ENCODE measurements at places on chromosomes 6 and 20.

- DNase-seq: no peak
Measured at GRCh38 chr6:3801960-3802359, 47.2 kb upstream of the FAM50B start.

GRCh38 chr20:54177378-54177777 is 3.6 kb upstream of the CYP24A1 start:
- DNase-seq: no peak

DNA sequence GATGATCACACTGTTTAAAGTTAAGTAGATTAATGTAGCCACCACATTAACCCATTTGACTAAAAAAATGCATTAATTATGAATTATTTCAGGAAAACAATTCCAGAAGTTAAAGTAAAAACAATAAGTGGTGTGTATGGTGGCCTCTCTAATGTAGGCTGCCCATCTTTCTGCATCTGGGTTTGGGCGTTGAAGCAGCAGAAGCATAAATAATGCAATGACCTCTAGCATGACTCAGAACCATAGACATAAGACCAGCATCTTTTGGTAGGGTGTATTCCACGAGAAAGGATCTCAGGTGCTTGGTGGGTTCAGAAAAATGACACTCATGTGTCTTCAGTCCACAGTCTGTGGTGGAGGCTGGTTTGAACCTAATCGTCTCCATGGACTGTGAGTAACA is 18.6 kb upstream of the NKAIN2 start:
- no peak for DNase-seq

GRCh38 chr6:117515326-117515725 is 32.9 kb downstream of the DCBLD1 start:
- no peak for DNase-seq

- peak; percentile 56 for DNase-seq
Measured at GRCh38 chr20:46752728-46753127, 43.3 kb downstream of the SLC2A10 start.

- no peak for DNase-seq
Measured at GRCh38 chr6:129663531-129663930, 46.4 kb downstream of the ARHGAP18 start.
